ENCODE measurements at places on chromosomes 11 and 22. TPM values are rescaled to one million over a fixed set of nuclear protein-coding genes. Genes with fewer than 3 reads are reported as not detected.
A peak's percentile ranks its signal among the peaks of the same experiment; 100 is the strongest.

NXPE2 gene
- total RNA-seq: 0.22 TPM

DNA sequence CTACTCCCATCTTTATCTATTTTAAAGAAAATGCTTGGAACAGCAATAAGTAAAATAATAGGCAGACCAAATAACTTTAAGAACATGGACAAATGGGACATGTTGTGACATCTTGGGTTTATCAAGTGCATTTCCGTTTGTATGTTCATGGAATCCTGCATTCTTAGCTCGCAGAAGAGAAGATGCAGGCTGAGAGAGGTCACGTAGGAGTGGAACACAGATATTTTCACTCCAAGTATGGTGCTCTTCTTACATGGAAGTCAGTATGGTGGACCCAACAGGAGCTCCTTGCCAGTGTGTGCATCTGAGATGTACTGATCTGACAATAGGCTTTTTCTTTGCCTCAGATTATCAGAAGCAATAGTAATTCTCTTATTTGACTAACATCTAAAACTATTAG, 1.7 kb downstream of the E2F8 start:
- no peak for DNase-seq

- DNase-seq: no peak
Measured at GRCh38 chr11:71482216-71482615, 29.2 kb downstream of the NADSYN1 start.

DNA sequence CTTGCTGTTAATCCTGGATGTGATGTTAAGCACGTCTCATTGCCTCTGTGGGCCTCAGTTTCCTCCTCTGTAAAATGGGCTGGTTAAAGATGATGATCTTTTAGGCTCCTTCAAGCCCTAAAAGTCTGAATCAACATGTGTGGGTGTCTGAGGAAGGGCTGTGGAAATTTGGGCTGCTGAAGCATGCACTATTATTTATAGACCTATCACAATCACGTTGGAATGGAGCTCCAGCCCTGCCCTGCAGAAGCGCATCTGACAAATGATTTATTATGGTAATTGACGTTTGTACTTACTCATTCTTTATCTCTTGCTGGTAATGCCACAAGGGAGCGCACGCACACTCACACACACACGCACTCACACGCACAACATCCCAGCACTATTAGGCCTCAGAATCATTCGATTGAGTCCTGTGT, 20.4 kb downstream of the P2RX3 start:
- no peak for DNase-seq

DNA sequence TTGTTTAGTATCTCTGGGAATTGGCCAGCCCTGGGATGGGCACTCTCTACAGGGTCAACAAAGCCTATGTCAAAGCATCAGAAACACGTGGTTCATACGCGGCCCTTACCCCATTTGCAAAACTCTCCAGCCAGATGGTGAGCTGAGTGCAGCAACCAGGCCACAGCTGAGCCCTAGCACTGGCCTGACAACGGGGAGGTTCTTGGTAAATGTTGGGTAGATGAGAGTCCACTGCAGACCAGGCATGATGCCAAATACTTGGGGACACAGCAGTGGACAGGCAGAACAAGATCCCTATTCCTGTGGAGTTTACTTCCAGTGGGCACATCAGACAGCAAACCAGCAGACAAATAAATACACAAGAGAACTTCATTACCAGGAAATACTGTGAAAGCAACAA, 172.1 kb upstream of the SYT13 start:
- DNase-seq: no peak

GRCh38 chr11:96622026-96622634, 232.3 kb downstream of the JRKL start:
- no peak for DNase-seq

PHF21B gene
- total RNA-seq: 2.8 TPM

DNA sequence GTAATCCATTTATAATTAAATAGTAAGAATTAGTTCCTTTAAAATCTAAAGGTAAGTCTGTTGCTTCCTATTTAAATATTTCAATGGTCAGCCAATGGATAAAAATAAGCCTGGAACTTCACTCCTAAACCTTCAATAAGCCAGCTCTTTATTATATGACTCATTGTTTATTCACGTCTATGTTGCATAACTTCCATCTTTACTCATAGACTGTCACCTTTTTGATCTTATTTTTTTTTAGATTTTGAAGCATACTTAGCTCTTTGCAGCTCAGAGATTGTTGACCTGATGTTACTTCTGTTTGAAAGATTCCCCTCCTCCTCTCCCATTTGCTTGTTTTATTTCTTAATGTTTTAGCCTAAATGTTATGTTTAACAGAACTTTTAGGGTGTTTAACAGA, 1571.2 kb upstream of the RAG2 start:
- no peak for DNase-seq

OR52N4 gene
- total RNA-seq: 0.60 TPM

HEPACAM gene
- total RNA-seq: not detected

- no peak for DNase-seq
Measured at GRCh38 chr11:20203831-20204230, 43.6 kb upstream of the DBX1 start.

DNA sequence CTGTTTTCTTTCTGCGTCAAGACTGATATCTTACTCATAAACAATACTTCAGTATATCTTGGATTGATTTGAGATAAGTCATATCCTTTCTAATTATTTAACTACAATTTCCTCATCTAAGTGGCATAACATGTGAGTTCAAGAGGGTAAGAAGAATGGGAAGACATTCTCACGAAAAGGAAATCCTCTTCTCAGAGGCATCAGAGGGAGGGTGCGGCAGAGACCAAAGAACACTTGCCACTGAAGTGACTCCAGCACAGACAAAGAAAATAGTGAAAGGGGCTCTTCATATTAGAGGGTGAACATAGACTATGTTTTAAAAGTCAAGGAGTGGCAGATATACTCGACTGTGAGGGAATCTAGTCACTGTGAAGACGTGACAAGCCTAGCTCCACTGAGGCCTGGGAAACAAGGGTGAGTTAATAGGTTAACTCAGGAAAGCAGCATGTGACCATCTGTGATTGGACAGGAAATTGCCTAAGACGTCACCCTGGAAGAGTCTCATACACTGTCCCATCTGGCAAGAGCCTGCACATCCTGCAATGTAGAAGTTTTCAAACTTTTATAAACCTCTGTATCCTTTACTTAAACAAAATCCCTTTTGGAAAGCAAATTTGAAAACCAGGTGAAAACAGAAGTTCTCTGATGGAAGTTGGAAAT, 1.9 kb upstream of the MMP1 start:
- no peak for DNase-seq

DNA sequence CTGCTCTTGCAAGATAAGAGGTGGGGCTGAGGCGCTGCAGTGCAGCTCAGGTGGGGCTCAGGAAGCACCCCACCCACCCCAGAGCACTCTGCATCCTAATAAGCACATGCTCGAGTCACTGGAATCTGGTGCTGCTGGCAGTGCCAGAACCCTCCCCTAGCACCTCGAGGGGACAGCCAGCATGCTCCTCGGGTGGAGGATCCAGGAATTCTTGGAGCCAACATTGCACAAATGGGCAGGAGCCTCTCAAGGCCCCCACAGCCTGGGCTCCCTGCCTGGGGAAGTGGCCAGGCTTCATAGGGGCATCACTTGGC, 27.5 kb upstream of the CABP7 start:
- DNase-seq: no peak

- DNase-seq: no peak
Measured at GRCh38 chr11:5129457-5129877, 8.7 kb downstream of the OR52A5 start.

DNA sequence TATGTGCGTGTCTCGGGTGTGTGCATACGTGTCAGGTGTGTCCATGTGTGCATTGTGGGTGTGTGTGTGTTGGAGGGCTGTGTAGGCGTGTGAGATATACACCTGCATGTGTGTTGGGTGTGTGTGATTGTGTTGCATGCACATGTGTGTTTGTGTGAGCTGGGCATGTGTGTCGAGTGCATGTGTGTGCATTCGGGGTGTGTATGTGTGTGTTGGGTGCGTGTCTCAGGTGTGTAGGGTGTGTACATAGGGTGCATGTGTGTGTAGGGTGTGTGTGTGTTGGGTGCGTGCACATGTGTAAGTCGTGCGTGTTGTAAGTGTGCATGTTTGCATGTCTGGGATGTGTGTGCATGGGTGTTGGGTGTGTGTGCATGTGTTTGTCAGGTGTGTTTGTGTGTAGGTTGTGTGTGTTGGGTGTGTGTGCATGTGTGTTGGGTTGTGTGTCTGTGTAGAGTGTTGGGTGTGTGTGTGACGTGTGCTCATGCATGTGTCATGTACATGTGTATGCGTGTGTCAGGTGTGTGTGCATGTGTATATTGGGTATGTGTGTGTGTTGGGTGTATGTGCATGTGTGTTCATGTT, 4.1 kb downstream of the MUC6 start:
- DNase-seq: no peak

CHRNA10 gene
- total RNA-seq: 1.2 TPM

GRCh38 chr22:42080287-42080686, 787 bp downstream of the SMDT1 start:
- DNase-seq: no peak

DNA sequence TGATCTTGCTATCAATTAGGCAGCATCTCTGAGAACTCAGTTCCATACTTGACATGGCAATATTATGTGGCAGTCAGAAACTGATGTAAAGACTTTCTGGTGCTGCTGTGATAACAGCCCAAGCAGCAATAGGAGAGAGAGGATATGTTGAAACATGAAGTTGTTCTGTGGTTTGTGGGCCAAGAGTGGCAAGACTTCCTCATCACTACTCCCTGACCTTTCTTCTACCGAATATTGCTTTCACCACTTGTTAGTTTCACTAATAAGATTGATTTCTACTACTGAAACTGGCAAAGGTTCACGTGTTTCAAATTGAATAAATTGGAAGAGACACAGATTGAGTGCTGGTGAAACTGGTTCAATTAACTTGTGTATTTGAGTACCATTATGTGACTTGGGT, 852.6 kb upstream of the RAG2 start:
- DNase-seq: no peak

OR4A16 gene
- not detected for total RNA-seq

DNA sequence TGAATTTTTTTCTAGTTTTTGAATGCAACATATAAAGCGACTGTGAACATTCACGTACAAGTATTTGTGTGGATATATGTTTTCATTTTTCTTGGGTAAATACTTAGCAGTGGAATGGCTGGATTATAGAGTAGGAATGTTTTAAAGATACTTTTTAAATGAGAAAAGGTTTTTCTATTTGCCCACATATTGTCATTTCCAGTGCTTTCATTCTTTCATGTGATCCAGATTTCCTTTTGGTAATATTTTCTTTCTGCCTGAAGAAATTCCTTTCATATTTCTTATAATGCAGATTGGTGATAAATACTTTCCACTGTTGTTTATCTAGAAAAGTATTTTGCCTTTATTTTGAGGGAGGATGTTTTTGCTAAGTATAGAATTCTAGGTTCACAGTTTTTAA, 7.9 kb downstream of the DDB2 start:
- no peak for DNase-seq

- no peak for DNase-seq
Measured at GRCh38 chr11:73121692-73122091, 20.4 kb downstream of the FCHSD2 start.

DNA sequence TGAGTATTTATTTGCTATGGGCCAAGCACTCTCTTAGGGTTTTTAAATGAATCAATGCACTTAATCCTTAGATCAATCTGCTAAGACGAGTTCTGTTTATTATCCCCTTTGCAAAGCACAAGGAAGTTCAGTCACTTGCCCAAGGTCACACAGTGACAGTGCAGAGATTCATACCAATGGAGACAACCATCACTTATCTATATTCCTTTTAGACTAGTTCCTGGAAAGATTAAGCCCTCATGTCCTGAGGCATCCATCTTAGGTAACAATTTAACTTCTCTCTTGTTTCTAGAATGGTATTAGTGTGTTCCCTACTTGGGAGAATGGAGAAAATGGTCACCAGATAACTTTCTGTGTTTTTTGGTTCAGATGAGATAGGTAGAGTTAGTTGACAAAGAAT, 28.3 kb downstream of the NF2 start:
- DNase-seq: no peak

JAML gene
- 17.1 TPM for total RNA-seq

GRCh38 chr22:48238284-48238915, 1476.0 kb downstream of the TBC1D22A start:
- no peak for DNase-seq

- no peak for DNase-seq
Measured at GRCh38 chr11:84316866-84317555, 1030.8 kb upstream of the CCDC90B start.

FAM227A gene
- total RNA-seq: 3.4 TPM

- DNase-seq: no peak
Measured at GRCh38 chr11:80782135-80782885, 1341.5 kb upstream of the TENM4 start.

- peak; percentile 75 for DNase-seq
Measured at GRCh38 chr11:13009476-13009920, 382 bp downstream of the RASSF10 start.

GRCh38 chr22:38941488-38941987, 15.9 kb upstream of the APOBEC3A start:
- peak; percentile 48 for DNase-seq

GRCh38 chr11:9070749-9071491, 20.5 kb downstream of the SCUBE2 start:
- DNase-seq: peak; percentile 38

- no peak for DNase-seq
Measured at GRCh38 chr11:102929166-102929565, 26.4 kb downstream of the MMP13 start.
